Stimulated activated CD4-positive, alpha-beta T cell treated with anti-CD3 and anti-CD28 coated beads, Interleukin-1b, Interleukin-23, amount 100 ng/mL, for 4 hours (primary cell): ENCODE measurements at places on chromosomes 6 and 20.
A peak's percentile ranks its signal among the peaks of the same experiment; 100 is the strongest.

DNA sequence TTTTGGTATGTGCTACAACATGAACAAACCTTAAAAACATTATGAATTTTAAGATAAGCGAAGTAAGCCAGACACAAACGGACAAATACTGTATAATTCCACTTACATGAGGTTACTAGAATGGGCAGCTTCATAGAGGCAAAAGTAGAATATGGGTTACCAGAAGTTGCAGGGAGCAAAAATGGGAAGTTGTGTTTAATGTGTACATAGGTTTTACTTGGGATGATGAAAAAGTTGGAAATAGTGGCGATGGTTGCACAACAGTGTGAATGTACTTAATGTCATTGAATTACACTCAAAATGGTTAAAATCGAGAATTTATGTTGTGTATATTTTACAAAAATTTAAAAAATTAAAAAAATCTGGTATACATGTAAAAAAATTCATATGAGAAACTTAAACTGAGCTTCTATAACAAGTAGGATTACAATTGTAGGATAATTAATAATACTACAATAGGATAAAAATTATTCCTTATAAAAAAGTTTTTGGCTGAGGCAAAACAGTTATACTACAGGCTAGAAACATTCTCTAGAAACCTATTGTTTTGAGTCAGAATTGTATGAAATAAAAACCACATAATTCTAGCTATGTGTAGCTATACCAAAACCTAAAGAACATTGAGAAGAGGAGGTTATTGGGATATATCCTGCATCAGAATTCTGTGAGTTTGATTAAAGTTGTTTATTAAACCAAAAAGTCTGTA is 24.8 kb upstream of the DYNLRB1 start:
- no peak for DNase-seq

DNA sequence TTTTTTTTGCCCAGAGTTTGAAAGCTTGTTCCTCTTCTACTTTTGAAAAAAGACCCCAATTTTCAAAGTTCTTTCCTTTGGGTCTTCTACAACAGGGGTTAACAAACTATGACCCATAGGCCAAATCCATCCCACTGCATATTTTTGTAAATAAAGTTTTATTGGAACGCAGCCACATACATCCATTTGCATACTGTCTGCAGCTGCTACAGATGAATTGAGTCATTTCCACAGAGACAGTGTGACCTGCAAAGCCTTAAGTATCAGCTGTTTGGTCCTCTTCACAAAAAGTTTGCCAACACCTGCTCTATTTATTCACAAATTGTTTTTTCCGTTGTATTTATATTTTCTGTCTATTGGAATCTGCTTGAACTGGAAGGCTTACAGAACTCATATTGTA is 189.2 kb downstream of the TBC1D7 start:
- no peak for DNase-seq

- no peak for DNase-seq
These were observed 904 bp downstream of the MDFI start for GRCh38 chr6:41638935-41639808.

DNA sequence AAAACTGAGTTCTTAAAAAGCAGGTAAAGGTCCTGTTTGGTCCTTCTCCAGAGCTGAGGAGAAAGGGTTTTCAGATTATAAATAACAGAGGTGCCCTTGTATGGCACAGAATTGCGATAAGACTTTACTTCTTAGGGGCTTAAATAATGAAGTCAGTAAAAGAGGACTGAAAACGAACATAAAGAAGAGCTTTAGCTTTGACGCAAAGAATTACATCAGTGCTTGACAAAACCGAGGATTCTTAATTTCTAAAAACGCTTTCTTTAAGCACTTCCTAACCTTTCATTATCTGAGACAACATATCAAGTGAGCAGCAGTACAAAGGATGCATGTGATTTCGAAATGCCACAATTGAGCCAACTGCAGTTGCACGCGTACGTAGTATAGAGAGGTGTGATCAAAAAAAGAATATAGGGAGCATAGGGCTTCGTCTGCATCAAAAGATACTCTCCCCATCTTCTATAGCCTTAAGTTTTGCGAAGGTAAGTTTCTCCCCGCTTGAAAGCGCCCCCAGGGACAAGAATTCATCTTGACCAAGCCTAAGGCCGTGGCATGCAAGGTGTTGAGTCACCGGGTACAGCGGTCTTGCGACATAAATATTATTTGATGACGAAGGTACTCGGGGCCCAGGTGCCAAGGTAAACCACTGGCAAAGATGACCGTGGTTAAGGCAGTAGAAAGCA is 778 bp upstream of the LOC128125822 start:
- DNase-seq: peak; percentile 31

GRCh38 chr20:33318096-33318429 is 35.0 kb downstream of the BPIFB1 start:
- no peak for DNase-seq

- no peak for DNase-seq
These were observed 1.2 kb downstream of the SRSF12 start for GRCh38 chr6:89116702-89117101.

DNA sequence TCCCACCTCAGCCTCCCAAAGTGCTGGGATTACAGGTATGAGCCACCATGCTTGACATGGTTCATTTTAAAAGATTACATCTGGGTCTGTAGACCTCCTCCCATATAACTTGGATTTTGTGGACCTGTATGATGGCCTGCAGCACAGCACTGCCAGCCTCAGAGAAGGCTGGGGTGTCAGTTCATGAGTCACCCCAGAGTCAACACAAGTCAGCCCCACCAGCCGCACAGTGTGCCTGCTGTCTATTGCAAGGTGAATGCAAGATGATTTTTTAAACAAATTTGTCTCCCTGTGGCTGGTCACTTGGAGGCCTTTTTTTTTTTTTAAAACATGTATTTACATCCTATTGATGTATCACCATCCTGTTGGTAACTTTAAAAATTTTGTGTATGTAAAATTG is 76.7 kb downstream of the RREB1 start:
- no peak for DNase-seq

GRCh38 chr6:100988391-100988984 is 107.4 kb upstream of the ASCC3 start:
- no peak for DNase-seq

- peak; percentile 51 for DNase-seq
These were observed 136.3 kb downstream of the ZMYND8 start for GRCh38 chr20:47220161-47220582.

DNA sequence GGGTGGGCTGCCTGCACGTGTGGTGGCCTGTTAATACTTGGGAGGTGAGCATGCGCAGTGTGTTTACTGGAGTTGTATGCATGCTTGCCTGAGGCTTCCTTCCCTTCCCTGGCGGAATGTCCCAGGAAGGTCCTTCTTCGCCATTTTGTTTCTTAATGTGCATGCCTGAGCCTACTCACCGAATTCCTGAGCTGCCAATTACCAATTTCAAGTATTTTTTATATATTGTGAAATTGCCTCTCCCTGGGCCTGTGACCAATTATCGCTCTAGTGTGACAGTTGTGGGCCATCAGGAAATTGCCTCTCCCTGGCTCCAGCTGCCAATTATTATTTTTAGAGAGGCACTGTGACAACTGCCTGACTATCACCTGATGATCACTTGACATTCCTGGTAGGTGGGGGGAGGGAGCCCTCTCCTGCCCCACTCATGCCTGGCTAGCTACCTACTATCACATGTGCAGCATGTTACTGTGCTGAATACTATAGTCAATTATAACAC is 70.0 kb downstream of the FAM50B start:
- no peak for DNase-seq

- no peak for DNase-seq
These were observed 25.1 kb upstream of the CDH22 start for GRCh38 chr20:46333161-46333991.

DNA sequence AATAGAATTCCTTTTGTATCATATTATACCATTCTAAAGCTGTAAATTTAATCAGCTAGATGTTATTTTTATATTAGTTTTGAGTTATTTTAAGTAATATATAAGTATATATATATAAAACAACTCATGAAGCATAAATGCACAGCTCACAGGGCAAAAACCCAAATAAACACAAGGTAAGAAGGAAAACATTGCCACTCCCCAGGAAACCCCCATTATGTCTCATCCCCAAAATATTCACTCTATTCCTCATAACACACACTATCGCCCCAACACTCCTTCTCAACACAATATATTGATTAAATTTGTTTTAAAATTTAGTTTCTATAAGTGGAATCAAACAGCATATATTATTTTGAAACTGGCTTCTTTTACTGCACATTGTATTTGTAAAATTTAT is 98.6 kb upstream of the FAM83B start:
- no peak for DNase-seq

DNA sequence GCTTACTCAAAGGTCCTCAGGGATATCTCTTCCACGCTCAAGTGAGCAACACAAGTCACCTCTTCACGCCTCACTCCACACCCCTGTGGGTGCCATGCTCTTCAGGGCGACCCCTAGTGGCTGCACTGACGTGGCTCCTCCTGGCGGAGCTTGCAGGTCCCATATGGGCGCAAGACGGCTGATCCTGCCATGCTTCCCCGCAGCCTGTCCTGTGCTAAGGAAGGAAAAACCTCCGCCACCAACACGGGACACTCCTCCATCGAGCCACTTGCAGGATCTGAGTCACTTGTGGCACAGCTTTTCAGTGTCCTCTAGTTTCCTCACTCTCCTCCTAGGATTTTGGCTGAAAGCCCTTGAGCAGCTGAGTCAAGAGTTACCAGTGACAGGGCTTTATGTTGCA is 90.7 kb downstream of the KHDC1L start:
- peak; percentile 3 for DNase-seq

GRCh38 chr6:100309174-100309573 is 155.5 kb downstream of the SIM1 start:
- DNase-seq: no peak

DNA sequence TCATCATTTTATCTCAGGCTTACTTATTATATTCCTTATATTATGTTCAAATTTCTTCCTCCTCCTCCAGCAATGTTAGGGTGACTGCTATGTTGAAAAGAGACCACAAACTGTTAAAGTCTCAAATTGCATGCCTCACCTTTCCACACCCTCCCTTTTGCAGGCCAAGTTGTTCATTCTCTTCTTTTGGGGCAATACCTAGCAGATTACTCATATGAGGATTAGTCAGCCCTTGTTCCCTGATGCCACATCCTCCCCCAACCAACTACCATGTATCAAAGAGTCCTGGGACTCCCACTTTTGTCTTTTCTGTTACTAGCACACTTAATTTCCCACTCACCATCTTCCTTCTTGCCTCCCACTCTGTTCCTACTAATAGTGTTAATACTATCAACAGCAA is 434.7 kb downstream of the BCKDHB start:
- no peak for DNase-seq

DNA sequence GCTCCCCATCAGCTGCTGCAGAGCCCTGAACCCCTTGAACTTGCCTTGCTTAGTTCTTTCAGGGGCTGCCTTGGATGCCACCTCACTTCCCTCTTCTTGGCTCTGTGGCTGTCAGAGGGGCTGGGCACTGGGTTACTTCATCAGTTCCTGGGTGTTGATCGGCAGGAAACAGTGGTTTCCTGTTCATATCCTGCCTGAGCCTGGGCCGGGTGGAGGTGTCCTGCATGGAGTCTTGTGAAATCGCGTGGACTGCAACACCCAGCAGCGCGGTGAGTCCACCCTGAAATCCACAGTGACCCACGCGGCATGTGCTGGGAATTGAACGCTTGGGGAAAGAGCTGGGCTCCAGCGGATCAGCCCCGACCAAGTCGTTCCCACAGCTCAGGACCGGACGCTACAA is 97.5 kb downstream of the CDH26 start:
- DNase-seq: no peak

GRCh38 chr20:12531626-12532025 is 477.1 kb upstream of the SPTLC3 start:
- no peak for DNase-seq

DNA sequence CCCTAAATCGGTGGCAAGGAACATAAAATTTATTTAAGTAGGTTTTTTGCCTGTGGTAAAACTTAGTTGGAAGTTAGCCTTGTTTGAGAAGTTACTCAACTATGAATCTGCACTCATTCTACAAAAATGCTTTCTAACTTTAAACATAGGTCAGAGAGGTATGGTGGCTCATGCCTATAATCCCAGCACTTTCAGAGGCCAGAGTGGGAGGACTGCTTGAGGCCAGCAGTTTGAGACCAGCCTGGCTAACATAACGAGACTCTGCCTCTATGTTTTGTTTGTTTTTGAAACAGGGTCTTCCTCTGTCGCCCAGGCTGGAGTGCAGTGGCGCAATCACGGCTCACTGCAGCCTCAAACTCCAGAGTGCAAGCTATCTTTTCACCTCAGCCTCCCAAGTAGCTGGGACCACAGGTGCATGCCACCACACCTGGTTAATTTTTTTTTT is 16.2 kb downstream of the USP49 start:
- DNase-seq: no peak

- DNase-seq: no peak
These were observed 33.2 kb downstream of the LIN28B start for GRCh38 chr6:104990085-104990484.

GRCh38 chr6:36730424-36731380 is 33.1 kb downstream of the RAB44 start:
- DNase-seq: no peak

DNA sequence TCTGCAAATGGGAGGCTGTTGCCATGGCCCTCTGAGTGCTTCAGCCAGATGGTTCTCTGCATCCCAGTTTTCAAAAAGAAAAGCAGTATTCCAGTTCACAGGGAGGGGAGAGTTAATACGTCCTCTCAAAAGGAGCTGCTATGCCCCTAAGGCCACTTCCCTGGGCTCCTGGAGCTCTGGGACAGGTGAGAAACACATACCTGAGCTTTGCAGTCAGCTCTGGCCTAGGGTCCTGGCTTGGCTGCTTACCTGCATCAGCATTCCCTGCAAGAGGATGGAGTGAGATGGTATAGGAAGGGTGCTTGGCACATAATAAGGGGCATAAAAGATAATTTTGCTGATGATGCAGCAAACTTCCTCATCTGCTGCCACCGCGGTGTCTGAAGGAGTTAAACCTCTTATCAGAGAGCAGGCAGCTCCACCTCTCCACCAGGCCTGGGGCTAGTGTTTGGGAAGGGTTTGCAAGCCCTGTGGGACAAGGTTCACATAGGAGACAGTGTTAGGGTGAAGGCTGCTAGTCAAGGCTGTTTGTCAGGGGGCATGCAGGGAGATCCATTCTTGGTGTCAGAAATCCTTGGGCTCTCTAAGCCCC is 62.7 kb downstream of the SLC24A3 start:
- no peak for DNase-seq

DNA sequence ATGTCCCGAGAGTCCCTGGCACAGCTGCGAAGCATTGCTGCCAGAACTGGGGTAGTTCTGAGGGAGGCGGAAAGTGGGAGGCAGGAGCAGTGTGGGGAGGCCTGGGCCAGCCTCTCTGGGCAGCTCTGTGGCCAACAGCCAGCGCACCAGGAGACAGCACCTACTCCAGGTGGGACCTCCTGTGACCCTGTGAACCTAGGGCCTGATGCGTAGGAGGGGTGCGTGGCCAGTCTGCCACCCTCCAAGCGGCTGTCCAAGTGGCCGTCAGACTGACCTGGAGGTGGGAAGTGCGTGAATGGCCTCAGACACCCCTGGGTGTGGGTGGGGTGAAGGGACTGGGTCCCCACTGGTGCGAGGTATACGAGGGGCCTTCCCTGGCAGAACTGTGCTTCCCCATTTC is 15.5 kb downstream of the SS18L1 start:
- no peak for DNase-seq
